EH (cell line): ENCODE measurements at places on chromosomes 6 and 20.

DNA sequence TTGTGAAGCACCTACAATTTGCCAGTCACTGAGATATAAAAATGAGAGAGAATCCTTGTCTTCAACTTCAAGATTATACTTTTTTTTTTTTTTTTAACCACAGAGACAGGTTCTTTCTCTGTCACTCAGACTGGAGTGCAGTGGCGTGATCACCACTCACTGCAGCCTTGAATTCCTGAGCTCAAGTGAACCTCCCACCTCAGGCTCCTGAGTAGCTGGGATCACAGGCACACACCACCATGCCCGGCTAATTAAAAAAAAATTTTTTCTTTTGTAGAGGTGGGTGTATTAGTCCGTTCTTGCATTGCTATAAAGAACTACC is 51.6 kb upstream of the PMEPA1 start:
- DNase-seq = no peak

DNA sequence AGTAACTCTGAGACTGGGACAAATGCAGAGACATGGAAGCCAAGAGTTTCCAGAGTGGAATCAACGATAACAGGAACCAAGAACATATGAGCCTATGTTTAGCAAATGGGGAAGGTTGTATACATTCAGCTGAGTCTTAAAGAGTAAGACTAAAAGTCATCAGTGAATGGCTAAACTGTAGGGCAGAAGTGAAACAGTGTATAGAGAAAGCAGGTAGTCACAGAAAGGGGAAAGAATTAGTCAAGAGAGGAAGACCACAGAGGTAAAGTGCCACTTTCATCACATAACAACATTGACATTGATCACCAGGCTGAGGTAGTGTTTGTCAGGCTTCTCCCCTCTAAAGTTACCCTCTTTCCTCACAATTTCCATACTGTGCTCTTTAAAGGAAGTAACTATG is 306.5 kb upstream of the SPTLC3 start:
- no peak for DNase-seq

GRCh38 chr6:122042960-122043735 is 356.3 kb upstream of the HSF2 start:
- peak; percentile 8 for DNase-seq

DNA sequence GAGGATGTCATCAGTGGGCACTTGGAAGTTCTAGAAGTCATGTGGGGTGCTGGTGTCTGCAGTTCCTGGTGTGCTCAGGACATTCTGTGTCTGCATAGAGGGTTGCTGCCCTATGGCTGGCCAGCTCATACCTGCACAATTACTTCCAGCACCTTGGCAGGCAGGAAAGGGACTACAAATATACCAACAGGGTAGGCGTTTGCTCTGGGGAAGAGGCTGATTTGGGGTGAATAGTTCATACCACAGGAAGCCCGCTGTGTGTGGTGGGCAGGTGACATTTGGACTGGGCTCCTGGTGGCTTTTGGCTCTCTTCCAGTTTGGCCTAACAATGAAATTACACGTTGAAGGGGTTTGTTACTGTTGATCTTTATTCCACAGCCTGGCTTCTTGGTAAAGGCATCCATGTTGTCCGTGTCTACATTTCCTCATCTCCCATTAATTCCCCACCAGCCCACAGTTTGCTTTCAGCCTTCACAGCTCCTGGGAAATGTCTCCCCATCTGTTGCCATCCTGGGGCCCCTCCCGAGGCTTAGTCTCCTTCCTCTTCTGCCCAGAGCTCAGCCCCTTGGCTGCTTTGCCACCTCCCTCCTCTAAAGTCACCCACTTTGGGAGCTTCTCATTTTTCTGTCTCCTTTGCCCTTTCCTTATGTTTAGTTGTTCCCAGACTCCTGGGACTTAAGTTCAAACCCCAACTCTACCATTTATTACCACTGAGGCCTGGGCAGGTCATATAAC is 88.1 kb downstream of the RSPH3 start:
- no peak for DNase-seq

GRCh38 chr6:164926686-164927085 is 382.7 kb downstream of the C6orf118 start:
- no peak for DNase-seq

GRCh38 chr6:15522856-15523529 is 139.8 kb downstream of the DTNBP1 start:
- no peak for DNase-seq

- DNase-seq = no peak
These were observed 4.3 kb upstream of the ARG1 start for GRCh38 chr6:131568726-131569125.

- DNase-seq = no peak
These were observed 19.1 kb upstream of the RIN2 start for GRCh38 chr20:19738951-19739350.

- no peak for DNase-seq
These were observed 33.1 kb upstream of the MLN start for GRCh38 chr6:33836806-33837469.

DNA sequence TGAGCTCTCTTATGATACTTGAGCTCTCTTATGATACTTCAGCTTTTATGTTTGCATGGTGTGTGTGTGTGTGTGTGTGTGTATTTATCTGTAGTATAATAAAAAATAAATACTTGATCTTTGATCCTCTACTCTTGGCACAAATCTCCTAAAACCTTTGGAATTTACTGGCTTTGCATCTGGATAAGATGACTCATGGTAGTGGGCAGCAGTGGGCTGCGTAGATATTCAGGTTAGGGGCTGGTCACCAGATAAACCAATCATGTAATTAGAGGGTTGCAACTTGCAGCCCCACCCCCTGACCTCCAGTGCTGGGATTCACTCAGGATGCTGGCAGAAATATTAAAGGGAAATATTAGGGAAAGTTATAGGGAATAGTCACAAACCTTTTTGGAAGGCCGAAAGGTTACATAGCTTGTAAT is 151.9 kb upstream of the COL21A1 start:
- DNase-seq = no peak

DNA sequence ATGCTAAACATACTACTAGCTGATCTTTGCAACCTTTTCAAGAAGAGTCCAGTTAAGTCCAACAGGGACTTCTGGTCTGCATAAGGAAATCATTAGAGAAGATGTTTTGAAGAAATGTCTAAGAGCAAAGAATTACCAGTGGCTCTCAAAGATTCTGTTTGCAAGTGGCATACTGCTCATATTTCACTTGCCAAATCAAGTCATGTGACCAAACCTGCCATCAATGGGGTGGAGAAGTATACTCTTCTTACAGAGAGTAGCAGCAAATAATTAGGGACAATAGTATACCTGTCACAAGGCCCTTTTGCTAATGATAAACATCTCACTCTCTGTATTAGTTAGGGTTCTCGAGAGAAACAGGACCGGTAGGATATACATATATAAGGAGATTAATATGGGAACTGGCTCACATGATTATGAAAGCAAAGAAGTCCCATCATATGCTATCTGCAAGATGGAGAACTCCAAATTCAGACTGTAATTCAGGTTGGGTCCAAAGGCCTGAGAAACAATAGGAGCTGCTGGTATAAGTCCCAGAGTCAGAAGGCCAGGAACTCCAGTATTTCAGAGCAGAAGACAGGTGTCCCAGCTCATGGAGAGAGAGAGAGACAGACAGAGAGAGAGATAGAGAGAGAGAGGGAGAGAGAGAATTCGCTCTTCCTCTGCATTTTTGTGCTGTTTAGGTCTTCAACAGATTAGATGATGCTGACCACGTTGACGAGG is 111.5 kb downstream of the LCA5 start:
- no peak for DNase-seq

- DNase-seq = no peak
These were observed 406.0 kb downstream of the GRIK2 start for GRCh38 chr6:101799531-101799930.

- no peak for DNase-seq
These were observed 3.8 kb upstream of the CSNK2A1 start for GRCh38 chr20:547394-547793.

DNA sequence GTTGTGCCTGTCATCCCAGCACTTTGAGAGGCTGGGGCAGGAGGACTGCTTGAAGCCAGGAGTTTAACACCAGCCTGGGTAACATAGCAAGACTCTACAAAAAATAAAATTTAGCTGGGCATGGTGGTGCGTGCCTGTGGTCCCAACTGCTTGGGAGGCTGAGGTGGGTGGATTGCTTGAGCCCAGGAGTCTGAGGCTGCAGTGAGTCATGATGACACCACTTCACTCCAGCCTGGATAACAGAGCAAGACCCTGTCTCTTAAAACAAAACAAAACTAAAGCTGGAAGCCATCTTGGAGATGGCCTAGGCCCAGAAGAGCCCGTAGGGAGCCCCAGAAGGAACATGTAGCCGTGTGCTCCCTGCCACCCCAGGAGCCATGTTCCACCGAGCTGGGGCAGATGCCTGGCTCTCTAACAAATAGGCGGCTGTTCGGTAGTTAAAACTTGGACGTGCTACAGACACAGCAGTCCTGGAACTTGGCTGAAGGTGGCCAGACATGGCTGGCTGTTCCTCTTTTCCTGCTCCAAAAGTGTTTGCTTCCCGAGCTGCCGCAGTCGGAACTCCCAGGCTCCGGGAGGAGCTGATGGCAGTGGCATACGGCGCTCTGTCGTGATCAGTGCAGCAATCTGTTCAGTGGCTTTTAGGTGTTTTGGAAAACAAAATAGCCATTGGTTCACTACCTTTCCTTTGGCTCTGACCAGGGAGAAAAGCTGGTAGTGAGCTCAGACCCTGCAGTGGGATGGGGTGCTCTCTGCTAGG is 37.0 kb downstream of the DYNLT1 start:
- DNase-seq = peak; percentile 10

DNA sequence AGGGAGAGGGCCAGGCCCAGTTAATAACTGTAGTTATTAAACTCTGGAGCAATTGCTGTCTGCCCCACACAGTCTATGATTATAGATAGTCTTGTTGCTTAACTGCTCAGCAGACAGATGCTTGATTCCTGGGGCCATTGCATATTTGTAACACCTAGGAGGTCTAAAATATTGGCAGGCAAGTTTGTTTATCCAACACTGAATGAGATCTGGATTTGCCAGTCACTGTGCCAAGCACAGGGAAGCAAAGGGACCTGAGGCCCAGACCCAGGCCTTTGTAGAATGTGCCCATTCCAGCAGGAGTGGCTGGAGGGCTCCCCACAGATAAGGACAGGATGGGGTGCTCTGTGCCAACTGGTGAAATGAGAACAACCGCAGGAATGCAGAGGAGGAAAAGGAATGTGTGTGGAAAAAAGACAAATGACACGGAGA is 17.6 kb upstream of the ENTPD6 start:
- peak; percentile 11 for DNase-seq

GRCh38 chr20:54123587-54124180 is 50.1 kb downstream of the CYP24A1 start:
- DNase-seq = peak; percentile 95

- DNase-seq = no peak
These were observed 197.2 kb downstream of the TFAP2C start for GRCh38 chr20:56826306-56826704.

- no peak for DNase-seq
These were observed 708.9 kb downstream of the RFPL4B start for GRCh38 chr6:113055998-113056397.

DNA sequence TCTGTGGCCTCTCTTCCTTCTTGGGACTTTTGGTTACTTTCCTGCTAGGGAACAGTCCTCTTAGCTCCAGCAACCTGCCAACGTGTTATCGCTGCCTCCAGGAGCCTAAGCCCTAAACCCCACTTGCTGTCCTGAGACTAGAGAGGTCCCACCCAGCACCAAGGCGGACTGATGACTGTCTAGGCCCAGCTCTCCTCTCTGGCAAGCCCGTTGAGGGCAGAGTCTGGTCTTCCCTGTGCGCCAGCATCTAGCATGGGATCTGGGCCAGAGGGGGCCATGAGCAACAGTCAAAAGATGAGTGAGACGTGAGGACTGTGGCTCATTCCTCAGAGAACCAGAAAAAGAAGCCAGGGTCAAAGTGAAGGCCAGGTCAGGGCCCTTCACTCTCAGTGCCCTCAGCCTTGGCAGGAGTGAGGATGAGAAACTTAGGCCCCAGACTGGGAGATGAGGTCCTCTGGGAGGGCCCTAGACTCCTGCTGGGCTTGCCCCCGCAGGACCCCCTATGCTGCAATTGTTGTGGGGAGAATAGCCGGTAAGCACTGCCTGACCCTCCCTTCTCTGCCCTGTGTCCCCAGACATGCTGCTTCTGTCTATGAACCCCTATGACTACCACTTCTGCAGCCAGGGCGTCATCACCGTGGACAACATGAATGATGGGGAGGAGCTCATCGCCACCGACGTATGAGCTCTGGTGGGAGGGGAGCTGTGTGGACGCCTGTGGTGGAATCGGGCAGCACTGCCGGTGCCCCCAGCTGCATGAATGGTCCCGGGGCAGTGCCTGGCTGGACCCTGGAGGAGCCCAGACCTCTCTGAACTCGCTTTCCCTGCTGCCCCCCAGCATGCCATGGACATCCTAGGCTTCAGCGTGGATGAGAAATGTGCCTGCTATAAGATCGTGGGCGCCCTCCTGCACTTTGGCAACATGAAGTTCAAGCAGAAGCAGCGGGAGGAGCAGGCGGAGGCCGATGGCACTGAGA is 30.9 kb downstream of the MYH7B start:
- peak; percentile 19 for DNase-seq

DNA sequence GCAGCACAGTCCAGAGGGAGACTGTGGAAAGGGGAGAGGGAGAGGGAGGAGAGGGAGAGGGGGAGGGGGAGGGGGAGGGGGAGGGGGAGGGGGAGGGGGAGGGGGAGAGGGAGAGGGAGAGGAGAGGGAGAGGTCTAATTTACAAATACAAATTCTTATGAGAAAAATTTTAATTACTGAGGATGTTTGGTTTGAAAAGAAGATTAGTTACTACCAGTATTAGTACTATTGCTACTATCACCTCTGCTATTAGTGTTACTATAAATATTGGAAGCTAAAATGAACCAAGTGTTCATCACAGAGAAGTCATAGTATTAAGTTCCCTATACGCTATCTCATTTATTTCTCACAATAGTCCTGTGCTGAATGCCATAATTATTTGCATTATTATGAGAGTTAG is 14.3 kb upstream of the TSBP1 start:
- DNase-seq = no peak

DNA sequence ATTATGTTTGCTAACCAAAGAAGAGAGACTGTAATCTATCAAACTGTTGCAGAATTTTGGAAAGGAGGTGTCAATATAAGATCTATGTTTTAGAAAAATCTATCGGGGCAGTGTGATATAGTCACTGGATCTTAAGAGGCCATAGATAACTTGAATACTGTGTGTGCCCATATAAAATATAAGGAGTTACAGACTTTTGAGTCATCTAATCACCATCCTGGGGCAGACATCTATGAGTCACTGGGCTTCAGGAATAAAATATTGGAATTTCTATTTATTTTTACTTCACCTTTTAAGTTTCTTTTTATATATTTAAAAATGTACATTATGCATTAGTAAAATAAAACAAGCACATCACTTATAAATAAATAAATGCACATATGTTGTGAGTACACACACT is 509.3 kb upstream of the MAN1A1 start:
- DNase-seq = no peak

- DNase-seq = no peak
These were observed 22.9 kb upstream of the SPO11 start for GRCh38 chr20:57306747-57307146.

DNA sequence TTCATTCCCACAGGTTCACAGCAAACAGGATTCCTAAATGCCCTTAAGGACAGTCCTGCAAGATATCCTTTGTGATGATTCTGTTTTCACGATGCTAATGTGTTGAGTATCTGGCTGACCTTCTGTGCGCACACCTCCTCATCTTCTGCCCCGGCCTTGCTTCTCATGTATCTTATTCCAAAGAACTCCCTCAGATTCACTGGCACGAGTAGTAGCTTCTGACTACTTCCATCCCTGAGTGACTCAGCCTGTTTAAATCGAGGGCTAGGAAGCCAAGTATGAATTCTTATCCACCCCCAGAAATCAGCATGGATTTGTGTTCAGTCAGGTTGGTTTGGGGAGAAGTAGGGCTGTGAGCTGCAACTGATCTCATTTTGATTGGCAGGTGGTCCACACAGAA is 190.2 kb upstream of the SNX9 start:
- DNase-seq = peak; percentile 70

- DNase-seq = no peak
These were observed 16.4 kb upstream of the BTN1A1 start for GRCh38 chr6:26483727-26484126.
